ENCODE measurements at places on chromosomes 13 and 19. TPM values are rescaled to one million over a fixed set of nuclear protein-coding genes. Genes with fewer than 3 reads are reported as not detected.
A peak's percentile ranks its signal among the peaks of the same experiment; 100 is the strongest.

GRCh38 chr19:18541992-18542940 lies 1.1 kb downstream of the FKBP8 start:
- no peak for DNase-seq

- peak; percentile 72 for DNase-seq
Observed at GRCh38 chr13:43307921-43308433, 284.6 kb downstream of the DNAJC15 start.

DNA sequence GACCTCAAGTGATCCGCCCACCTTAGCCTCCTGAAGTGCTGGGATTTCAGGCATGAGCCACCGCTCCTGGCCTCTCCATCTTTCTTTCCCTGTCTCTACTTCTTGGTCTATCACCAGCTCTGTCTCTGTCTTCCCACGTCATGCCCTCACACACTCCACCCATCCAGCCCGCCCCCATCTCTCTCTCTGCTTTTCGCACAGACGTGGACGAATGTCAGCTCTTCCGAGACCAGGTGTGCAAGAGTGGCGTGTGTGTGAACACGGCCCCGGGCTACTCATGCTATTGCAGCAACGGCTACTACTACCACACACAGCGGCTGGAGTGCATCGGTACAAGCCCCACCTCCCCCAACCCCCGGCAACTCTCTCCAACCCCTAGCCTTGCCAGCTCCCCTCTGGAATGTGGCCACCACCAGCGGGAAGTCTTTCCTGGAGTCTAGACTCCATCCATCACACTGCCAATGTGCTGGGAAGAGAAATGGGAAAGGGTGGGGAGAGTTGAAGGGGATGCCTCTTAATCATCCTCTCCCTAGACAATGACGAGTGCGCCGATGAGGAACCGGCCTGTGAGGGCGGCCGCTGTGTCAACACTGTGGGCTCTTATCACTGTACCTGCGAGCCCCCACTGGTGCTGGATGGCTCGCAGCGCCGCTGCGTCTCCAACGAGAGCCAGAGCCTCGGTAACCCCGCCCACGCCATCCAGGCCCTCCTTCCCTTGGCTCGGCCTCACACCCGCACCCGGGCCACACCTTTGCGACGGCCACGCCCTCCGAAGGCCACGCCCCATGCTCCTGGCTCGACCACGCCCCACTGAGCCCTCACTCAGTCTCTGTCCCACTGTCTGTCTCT lies 22.5 kb downstream of the LTBP4 start:
- DNase-seq, result peak; percentile 43

DNA sequence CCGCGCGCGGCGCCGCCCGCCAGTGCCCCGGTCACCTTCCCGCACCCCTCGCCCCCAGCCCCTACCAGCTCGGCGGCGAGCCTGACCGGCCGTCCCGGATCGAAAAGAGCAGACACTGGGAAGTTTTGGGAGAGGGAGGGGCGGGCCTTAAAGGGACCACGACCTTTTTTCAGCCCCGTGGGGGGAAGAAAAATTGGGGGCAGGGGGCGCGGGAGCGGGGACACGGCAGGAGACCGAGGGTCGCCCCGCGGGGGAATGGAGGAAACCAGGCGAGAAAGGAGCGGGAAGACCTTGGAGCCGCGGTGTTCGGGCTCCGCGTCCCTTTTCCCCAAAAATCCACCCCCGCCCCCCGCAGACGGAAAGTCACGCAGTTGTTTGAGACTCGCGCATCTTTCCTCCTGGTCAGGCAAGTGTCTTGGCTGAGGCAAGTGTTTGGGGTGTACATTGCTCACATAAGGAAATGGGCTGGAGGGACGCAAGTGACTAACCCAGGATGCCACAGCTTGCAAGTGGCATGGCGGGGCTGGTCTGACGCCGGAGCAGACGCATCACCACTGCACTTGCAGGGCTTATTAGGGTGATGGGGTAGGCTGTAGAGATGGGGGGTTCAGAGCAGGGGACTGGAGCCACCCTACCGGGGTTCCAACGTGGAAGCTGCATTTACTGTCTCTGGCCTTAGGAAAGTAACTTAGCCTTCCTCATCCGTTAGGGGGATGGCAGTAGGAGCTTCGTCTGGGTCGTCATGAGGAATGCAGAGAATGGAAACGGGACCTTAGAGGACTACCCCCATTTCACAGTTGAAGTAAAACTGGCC lies 2.7 kb upstream of the HNRNPL start:
- peak; percentile 71 for DNase-seq

- no peak for DNase-seq
Observed at GRCh38 chr19:39425744-39426143, 10.0 kb downstream of the RPS16 start.

GRCh38 chr19:12052091-12052496 lies 667 bp downstream of the ZNF878 start:
- peak; percentile 1 for DNase-seq

DNA sequence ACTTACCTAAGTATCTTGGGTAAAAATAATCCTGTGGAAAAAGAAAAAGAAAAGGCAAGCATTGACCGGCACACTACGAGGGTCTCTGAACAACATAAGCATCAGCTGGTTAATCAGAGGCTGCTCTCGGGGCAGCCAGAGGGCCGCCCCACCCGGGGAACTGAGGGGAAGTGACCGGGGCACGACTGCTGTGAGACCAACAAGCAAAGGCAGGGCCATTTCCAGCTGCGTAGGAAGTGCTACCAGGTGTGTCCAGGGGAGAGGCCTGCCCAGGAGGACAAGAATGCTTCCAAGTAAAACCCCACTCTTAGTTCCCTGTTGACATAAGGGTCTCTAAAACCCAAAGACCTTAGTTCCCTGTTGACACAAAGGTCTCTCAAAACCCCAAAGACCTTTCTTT lies 15.9 kb downstream of the GAS6 start:
- no peak for DNase-seq

DNA sequence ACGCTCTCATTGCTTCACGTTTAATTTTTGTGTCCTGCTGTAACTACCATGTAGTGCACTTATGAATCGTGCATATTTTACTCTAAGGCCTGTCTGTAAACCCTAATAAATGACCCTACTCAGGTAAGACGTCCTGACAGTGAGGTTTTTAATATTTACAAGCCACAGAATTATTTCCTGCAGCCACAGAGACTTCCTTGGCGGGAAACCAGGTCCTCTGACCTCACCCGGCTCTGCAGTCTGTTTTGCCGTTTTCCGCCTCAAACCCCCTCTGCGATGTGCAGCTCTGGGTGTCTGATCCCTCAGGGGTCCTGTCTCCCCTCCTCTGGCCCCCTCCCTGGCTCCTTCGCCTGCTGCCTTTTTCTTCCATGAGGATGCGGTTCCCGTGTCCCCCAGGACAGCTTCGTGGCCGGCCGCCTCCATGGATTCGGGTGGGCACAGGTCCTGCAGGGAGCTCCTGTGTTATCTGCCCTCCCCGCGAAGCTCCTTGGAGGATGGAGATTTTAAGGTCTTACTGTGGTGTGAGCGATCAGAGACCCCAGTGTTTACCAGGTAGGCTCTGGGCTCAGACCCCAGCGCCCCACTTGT lies 66.3 kb downstream of the MCF2L start:
- no peak for DNase-seq

DNA sequence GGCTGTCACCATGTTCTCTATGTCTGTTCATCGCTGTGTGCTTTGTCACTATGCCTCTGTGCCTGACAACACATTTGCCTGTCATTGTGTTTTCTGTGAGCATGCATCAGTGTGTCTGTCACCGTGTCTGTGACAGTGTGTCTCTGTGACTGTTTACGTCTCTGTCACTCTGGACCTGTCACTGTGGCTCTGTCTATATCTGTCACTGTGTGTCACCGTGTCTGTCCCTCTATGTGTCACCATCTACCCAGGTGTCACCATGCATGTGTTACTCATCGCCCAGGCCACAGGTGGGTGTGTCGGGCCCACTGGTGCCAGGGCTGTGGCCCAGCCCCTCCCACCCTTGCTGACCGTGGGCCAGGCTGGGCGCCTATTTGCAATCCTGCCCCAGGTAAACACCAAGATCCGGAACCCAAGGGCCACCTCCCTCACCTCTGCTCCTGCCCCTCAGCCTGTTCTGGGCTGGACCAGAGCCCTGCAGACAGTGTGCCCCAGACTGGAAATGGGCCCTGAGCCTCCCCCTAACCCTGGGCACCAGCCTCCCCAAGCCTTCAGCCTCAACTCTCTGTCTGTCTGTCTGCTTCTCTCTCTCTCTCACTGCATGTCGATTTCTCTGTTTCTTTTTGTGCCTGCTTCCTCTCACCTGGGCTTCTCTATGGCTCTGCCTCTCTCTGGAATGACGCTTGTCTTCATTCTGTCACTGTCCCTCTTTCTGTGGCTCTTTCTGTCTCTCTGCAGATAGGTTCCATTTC lies 7.7 kb downstream of the IRF2BP1 start:
- DNase-seq, result no peak

DNA sequence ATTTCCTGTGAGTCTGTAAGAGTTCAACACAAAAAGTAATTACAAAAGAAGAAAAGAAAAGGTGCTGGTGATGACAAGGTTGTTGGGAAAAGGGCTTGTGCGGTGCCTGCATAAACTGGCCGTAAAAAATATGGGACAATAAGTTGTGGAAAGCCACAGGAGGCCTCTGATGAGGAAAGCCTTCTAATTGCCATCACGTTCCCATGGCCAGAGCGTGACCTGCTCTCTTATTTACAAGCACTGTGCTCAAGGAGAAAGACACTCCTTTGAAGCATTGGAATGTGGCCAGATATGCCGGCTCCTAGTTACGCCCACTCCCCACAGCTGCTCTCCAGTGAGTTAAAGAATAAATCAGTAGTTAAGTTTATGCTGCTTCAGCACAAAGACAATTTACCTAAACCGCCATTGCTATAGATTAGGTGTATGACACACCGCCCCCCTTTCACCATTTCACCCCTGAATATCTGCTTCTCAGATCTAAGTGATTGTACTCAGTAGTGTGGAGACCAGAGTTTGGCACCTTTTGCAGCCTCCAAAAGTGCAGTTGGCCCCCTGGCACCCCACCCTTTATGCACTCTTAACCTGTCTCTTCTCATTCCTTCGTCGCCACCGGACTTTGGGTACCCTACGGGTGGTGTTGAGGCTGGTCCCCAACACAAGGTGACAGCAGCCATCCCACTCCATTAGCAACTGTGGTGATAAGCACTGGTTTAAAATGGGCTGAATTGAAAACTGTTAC lies 8.1 kb upstream of the PGLYRP1 start:
- DNase-seq, result no peak

DNA sequence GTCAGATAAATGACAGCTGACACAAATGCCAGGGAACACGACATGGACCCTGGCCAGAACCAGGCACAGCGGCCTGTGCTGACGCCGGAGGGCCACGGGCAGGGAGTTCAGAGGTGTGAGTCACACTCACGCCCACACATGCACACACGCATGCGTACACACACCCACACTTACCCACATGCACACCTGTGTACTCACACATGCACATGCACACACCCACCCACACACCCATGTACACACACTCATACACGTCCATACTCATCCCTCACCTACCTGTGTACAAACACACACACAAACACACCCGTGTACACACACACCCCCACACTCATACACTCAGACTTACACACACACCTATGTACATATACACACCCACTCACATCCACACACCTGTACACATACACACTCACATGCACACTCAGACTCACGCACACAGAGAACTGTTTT lies 40.4 kb downstream of the MLLT1 start:
- peak; percentile 60 for DNase-seq

GRCh38 chr13:59346999-59347723 lies 816.6 kb downstream of the DIAPH3 start:
- peak; percentile 21 for DNase-seq

GRCh38 chr19:16027528-16027927 lies 48.8 kb upstream of the TPM4 start:
- DNase-seq, result no peak

DNA sequence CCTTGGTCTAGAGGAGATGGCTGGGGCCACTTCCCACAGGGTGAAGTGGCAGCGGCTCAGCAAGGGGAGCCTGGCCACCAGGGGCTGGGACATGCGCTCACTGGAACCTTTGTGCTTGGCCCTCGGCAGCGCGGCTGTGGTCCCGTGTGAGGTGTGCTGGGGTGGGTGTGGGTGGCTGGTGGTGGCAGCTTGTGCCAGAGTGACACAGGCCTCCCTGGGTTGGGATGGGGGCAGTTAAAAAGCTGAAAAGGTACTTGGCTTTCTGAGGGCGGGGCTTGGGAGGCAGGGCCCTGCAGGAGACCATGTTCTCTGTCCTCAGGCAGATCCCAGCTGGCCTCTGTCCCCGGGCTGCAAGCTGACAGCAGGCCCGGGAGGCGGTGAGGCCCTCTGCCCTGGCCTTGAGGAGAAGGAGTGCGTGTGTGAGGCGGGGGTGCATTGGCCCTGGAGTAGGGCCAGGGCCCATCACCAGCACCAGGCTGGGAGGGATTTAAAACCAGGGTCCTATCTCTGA lies 17.3 kb downstream of the MPND start:
- no peak for DNase-seq

DNA sequence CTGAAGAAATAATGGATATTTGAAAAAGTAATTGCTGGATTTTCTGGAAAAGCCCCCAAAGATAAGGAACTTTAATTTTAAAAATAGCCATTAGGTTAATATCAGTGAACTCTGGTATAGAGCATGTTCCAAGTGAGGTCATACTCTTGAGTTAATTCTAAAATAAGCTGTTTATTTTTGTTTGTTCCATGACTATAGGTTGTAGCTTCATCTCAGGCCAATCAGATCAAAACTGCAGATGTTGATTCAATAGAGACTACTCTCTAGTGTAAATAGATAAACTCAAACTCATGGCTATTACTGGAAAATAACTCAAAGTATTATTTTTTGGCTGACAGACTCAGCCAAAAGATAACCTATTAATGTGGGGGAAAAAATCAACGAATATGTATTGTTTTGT lies 815.1 kb downstream of the DIAPH3 start:
- DNase-seq, result no peak

DNA sequence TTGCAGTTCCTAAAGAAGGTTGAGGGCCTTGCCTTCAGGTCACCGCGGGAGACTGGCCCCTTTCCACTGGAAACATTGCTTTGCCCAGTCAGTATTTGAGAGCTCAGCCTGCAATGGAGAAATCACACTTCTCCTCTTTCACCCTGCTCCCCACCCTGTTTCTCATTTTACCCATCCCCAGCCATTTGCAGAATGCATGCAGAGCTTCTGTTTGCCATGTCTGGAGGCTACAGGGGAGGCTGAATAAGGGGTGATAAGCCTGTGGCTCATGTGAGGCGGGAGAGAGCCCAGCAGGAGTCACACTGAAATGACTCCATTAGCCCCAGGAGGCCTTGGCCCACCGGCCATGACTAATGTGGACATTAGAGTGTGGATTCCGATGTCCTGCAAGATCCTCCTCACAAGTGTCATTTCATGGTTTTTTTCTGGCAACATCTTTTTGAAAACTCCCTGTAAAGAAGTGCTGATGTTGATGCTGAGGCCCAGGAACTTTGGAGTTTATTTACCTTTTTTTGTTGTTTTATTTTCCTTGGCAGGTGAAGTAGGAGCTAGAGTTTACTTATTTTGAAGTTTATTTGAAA lies 6.3 kb downstream of the SPINT2 start:
- DNase-seq, result no peak

Gene ZNF98
- total RNA-seq, result 0.20 TPM

Gene KLK5
- not detected for total RNA-seq

Gene NANOS3
- total RNA-seq, result 0.40 TPM

Gene SULT2A1
- not detected for total RNA-seq

Gene PRODH2
- not detected for total RNA-seq

Gene SULT2B1
- total RNA-seq, result not detected

Gene ATXN8OS
- total RNA-seq, result not detected

Gene RFX1
- total RNA-seq, result 1.3 TPM

Gene KLC3
- 0.20 TPM for total RNA-seq

Gene ZNF528
- total RNA-seq, result 8.1 TPM

Gene CEACAM19
- total RNA-seq, result 0.44 TPM

Gene LGALS4
- total RNA-seq, result not detected

Data from lung microvascular endothelial cell (primary cell).